Activated naive CD4-positive, alpha-beta T cell treated with anti-CD3 and anti-CD28 coated beads, Interleukin-2, amount 50 U/mL, for 72 hours (primary cell): ENCODE measurements at places on chromosomes 13 and 19.

DNA sequence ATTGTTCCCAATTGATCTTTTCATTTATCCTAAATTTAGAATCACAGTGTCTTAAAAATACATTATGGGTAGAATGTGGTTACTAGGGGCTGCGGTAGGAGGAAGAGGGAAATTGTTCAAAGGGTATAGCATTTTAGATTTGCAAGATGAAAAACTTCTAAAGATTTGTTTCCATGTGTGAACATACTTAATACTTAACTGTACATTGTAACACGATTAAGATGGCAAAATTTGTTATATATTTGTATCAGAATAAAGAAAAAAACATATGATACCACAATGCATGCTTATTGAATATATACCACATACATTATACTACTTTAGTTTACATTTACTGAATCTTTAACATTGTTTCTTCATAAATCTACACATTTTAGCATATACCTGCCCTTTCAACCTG lies 677.3 kb upstream of the PCDH20 start:
- no peak for DNase-seq

- DNase-seq, result no peak
Observed at GRCh38 chr13:36820222-36820621, 1.2 kb downstream of the RFXAP start.

DNA sequence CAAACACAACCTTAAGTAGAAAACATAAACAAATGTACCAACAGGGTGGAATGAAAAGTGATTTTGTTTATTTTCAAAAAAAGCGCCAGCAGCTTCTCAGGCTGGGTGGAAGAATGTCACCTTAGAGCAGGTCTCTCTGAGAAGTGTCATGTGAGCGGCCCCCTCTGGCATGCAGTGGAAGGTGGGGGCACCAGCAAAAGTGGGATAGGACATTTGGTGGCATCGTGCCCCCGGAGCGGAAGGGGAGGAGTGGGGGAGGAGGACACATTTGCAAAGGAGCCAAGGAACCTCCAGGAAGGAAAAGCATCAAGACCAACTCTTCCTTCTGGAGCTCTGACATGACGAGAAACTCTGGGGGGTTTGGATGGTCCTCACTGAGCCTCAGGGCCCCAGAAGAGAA lies 635.3 kb downstream of the UQCRFS1 start:
- DNase-seq, result no peak

DNA sequence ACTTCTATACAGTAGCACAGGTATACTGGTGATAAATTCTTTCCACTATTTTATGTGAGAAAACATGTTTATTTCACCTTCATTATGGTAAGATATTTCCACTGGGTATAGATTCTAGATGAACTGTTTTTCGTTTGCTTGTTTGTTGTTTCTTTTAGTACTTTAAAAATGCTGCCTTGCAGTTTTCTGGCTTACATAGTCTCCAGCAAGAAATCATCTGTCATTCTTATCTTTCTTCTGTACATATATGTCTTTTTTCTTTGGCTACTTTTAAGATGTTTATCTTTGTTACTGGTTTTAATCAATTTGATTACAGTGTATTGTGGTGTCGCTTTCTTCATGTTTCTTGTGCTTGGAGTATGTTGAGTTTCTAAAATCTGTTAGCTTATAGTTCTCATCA lies 333.3 kb upstream of the HTR2A start:
- DNase-seq, result no peak

DNA sequence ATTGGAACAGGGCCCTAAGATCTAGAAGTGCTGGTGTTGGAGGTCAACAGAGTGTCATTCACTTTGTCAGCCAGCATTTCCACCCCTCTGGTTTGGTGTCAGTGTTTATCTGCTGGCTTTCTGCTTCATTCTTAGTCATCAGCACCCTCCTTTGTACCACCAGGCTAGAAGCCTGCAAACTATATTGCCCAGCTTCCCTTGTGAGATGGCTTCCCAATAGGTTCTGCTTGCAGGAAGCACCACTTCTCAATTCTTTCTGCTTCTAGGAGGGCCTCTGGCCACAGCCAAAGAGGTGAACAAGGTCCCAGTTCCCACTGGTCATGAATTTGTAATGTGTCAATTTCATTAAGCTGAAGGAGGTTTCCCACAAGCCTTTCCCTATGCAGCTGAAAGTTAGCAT lies 36.4 kb upstream of the CALM3 start:
- no peak for DNase-seq

- no peak for DNase-seq
Observed at GRCh38 chr13:20667857-20668437, 35.6 kb upstream of the IL17D start.
